T-cell (primary cell): ENCODE measurements at places on chromosomes 3 and 15.

DNA sequence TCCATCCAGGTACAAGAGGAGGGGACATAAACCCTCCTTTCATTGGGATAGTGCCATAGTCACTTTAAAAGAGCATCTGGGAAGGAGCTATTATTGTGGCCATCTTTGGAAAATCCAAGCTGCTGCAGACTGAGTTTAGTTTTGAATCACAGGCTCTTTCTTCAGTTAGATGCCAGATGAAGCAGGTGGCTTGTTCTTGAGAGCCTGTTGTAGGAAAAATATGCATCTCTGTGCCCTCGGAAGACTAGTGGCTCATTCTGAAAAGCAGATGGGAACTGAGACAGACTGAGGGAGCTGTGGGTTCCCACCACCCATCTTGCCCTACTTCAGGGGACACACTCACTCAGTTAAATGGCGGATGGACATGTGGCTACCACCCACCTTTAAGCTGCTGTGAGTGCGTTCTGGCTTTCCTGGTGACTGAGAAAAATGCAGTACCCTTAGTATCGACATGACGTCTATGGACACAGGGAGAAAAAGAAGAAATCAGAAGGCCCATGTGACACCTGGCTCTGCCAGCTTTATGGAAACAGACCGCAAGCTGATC lies 50.2 kb downstream of the RARB start:
- DNase-seq: no peak

DNA sequence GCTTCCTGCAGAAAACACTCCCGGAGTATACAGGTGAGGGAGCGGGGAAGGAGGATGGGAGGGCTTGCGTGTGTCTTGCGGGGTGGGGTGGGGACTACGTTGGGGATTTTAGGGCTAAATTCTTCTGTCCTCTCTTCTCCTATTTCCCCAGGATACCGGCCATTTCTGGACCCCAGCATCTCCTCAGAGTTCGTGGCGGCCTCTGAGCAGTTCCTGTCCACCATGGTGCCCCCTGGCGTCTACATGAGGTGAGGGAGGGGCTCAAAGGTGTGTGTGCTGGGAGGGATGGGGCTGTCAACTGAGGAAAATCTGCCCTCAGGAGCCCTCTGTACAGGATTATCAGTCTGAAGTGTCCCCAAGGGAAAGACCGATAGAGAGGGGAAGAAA lies 6.6 kb downstream of the DUOX1 start:
- no peak for DNase-seq

DNA sequence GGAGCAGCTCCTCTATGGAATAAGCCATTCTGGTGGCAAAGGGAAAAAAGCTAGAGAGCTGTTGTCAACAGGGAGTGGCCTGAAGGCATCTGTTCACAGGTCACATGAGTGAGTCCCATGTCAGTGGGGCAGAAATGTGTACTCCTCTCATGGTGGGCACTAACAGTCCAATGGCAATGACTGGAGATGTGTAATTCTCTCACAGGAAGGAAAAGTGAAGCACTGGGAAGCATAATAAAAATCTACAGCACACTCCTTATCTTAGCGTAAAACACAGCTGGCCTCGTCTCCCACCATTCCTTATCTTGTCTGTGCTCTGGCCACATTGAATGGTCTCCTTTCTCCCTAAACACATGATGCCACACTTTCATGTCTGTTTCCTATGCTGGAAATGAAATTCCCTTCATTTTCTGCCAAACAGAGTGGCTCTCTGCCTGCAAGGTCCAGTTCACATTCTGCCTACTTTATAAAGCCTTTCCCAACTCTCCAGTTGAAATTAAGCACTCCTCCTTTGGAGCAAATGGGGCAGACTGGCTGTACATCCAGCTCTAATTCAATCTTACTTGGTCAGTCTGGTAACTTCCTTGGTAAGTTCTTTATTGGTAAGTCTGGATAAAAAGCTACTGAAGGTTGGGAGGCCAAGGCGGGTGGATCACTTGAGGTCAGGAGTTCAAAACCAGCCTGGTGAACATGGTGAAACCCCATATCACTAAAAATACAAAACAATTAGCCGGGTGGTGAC lies 139.8 kb downstream of the RPL22L1 start:
- no peak for DNase-seq

DNA sequence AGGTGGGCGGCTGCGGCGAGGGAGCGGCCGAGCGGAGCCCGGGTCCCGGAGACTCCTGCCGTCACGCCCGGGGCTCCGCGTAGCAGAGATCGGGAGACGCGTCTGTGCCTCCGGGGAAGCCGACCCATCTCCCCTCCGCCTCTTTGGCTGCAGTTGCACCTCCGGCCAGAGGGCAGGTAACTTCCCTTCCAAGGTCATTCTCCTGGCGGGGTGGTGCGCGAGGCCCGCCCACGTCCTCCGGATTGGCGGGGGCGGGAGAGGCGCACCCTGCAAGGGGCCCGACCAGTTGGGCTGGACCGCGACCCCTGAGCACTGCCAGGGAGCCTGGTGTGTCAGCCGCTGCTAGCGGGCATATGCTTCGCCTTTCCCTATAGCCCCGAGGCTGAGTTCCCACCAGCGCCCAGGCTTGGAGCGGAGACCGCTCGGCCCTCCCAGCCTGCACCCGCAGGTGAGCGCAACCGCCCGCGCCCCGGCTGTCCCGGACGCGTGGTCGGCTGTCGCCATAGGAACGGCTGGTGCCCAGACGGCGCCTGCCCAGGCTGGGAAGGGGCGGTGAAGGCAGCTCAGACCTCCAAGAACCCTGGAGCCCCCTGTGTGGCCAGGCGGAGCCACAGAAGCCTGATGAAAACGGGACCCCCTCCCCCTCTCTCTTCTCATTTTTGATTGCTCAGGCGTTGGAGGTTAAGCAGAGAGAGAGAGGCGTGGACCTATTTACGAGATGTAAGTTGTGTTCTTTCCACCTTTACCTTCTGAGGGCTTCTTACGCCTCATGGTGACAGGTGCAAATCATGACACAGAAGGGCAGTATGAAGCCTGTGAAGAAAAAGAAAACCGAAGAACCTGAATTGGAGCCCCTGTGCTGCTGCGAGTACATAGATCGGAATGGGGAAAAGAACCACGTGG lies 453 bp downstream of the ZDHHC23 start:
- no peak for DNase-seq

DNA sequence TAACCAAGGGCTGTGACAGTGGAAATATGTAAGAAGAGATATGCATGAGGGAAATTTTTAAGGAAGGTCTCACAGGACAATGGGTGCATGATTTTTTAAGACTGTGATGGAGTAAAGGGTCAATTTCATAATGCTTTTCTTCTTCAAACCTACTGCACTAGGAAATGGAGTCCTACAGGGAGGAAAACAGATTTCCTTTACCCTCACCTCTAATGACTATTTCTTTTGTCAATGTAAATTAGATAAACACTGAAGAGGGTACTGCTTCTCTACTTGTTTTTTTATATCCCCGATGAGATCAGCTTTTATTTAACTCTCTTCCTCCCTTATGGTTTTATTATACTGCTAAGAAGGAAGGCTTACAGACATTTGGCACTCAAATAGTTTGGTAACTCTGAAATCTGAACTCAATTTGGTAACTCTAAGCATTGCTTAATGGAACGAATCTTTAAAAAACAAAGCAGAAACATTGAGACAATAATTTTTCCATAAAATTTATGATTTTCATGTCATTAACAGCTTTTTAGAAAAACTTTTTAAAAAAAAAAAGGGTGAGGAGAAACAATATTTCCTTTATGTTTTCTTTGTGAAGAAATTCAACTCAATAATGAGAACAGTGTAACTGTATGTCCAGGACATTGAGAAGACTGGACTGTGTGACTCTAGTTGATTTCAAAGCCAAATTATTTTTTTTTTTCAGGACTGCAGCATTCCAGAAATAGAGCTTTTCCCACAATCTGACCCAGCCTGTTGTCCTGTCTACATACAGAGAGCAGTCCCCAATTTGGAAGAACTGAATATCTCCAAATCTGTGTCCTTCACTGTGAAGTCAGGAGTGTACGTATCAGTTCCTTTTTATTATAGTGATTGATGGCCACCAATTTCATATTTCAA lies 64.4 kb downstream of the CRYBG3 start:
- no peak for DNase-seq

- no peak for DNase-seq
These were observed 166.5 kb downstream of the NSMCE3 start for GRCh38 chr15:29102911-29103823.
